ENCODE measurements at places on chromosomes 4 and X.

DNA sequence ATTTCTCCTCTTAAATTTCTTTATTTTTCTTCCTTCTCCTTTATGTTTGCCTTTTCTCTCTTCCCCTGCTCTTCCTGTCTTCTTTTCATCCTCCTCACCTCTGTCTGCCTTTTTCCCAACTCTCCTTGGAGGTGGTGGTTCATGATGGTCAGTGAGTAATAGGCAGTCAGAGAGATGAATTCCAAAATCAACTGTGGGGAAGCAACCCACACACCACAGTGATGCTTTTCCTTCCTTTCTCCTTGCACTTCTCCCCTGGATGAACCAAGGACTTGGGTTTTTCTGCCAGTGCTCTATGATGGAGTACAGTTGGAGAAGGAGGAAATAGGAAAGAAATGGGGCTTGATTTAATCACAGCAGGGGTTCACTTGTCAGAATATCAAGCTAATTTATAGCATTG lies 153.8 kb downstream of the DCK start:
- no peak for DNase-seq

- DNase-seq = no peak
Measured at GRCh38 chr4:172736046-172736445, 432.6 kb upstream of the GALNT7 start.

DNA sequence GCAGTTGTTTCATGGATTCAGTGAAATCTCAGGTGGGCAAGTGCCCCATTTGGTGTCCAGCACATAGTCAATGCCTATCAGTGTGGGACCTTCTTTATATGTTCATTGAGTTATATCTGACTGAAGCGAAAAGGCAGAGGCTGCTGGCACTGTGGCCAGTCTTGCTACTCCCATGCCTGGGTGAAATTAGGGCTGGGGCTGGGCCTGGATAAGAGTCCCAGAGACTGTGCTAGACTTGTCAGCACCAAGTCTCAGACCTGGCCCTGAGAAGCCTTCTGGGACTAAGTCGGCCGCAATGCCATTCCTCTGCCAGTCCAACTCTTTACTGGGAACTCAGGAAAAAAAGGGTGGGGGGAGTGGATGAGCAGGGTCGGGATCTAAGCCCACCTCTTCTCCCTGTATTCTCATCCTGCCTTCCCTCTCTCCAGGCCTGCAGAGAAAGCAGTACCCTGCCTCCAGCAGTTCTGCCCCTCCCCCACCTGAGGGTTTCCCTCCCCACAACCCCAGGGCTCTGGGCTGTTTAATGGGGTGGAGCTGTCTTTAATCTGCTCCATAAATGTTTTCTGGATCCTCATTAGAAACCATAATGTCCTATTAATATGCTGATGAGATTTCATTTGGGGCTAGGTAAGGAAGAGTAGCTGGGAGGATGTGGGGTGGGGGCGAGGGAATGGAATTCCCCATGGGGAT lies 153.5 kb upstream of the PJA1 start:
- DNase-seq = no peak

DNA sequence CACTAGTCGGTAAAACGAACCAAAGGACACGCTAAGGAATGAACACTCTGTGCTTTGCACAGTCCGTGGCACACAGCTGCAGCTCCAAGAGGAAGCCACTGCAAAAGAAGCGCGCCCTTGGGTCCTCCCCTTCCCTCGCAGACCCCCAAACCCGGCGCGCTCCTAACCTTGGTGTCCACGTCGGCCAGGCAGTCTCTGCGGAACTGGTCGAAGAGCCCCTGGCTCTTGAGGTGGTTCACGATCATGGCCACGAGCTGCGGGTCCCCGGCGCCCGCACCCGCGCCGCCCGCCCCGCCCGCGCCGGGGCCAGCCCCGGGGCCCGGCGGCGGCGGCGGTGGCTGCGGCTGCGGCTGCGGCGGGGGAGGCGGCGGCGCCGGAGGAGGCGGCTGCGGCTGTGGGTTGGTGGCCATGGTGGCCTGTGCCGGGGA lies 333 bp downstream of the BOD1L1 start:
- no peak for DNase-seq

DNA sequence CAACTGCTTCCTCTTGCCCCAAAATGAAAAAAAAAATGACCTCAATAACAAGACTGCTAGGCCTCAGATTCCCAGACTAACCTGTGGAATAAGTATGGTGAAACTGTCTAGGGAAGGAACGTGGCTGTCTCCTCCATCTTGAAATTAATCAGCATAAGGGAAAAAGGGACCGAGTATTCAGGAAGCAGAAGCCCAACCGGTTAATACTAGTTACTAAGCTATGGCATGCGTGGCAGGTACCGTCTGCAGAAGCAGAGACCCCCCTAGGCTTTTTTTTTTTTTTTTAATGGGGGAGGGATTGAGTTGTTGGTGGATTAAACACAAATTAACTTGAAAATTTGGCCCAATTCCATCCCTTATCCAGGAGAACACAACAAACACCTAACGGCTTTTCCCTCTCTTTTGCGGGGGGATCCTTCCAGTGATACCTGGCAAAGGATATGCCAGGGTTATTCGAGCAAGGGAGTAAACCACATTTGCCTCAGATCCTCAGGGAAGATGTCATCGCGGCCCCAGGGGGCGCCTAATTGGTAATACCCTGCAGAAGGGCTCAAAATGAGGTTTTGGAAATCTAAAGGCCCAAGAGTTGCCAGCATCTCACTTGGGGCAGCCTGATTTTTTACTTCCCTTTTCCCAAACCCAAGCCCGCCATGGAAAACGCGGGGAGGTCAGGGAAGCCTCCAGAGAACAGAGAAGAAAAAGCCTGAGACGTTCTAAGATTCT lies 893 bp downstream of the RLIM start:
- peak; percentile 19 for DNase-seq

DNA sequence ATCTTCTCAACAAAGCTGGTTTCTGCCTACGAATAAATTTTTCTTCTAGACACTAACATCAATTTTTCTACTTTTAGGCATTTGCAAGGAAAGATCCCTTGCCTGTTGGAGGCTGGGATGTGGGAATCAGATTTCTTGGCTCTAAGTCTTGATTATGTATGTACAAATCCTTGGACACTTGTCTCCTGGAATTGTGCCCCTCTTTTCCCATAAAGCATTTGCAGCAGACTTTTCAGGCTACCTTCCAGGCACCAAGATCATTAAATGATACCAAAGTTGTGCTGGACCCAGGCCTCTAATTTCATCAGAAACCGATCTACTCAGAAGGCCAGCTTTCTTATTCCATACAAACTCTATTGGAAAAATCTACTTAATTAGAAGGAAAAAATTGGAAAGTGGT lies 339.5 kb upstream of the DIPK2B start:
- DNase-seq = no peak

DNA sequence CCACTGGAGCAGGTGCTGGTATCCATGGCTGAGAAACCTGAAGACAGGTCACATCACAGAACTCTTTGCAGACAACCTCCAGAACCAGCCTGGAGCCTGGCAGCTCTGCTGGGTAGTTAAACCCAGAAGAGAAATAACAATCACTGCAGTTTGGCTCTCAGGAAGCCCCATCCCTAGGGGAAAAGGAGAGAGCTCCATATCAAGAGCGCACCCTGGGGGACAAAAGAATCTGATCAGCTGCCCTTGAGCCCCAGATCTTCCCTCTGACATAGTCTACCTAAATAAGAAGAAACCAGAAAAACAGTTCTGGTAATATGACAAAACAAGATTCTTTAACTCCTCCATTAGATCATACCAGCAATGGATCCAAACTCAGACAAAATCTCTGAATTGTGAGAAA lies 823.2 kb upstream of the FRG1 start:
- no peak for DNase-seq

- no peak for DNase-seq
Measured at GRCh38 chrX:2781226-2781571, 29.4 kb downstream of the XG start.

- DNase-seq = no peak
Measured at GRCh38 chrX:107826238-107827029, 768 bp downstream of the MID2 start.

DNA sequence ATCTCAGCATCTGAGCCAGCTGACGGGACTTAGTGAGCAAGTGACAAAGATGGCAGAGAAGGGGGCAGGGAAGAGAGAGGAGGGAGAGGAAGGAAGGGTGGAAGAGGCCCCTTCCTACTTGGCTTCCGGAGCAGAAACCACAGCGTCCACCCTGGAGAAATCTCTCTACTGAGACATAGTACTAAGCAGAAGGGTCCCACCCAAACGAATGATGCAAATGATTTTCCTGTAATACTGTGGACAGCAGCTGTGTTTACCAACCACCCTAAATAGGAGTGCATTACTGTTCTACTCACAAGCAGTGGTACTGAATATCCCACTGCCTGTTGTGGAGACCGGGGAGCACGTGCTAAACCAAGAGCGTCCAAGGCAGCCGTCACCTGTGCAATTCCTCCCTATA lies 29.4 kb downstream of the DTHD1 start:
- no peak for DNase-seq

GRCh38 chr4:16157609-16158503 lies 68.4 kb downstream of the TAPT1 start:
- DNase-seq = no peak

- no peak for DNase-seq
Measured at GRCh38 chrX:40099055-40099958, 1.5 kb upstream of the BCOR start.

DNA sequence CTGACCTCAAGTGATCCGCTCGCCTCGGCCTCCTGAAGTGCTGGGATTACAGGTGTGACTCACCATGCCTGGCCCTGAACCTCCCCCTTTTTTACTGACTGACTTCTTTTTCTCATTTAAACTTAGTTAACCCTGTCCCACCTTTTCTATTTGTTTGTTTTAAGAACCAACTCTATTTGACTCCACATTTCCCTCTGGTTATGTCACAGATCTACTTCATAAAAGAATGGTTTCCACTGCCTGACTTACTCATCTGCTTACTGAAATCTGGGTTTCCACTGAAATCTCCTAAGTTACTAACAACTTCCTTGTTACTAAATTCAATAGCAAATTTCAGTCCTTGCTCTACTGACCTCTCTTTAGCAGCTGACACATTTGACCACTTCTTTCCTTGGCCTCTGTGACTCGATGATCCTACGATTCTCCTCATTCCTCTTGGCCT lies 28.0 kb upstream of the NSUN7 start:
- peak; percentile 47 for DNase-seq

- DNase-seq = no peak
Measured at GRCh38 chrX:154059729-154060245, 37.7 kb downstream of the MECP2 start.

DNA sequence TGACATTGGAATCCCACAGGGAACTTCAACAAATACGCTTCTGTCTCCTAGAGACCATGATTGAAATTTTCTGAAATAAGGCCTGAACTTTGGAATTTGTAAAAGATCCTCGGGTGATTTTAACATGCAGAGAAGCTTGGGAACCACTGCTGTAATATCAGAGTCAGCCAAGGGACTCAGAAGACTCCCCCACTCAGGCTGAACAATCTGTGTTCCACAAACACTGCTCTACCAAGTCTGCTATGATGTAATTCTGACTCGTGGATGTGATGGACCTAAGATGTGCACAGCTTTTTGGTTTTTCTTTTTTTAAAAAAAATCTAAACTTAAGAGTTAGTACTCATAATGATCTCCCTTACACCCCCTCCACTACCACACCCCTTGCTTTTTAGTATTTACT lies 26.0 kb downstream of the LRP2BP start:
- DNase-seq = no peak

DNA sequence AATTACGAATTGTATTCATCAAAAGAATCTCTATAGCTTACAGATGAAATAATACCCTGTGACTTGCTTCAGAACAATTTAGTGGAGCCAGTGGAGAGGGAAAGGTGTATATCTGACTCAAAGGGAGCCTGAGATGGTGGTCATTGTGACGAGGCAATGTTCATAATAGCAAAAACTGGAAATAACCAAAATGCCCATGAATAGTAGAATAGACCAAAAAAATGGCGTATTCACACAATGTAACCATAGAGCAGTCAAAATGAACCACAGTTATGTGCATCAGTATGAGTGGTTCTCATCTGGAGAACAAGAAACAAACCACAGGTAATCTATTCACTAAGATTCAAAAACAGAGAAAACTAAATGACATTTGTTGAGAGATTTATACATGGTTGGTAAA lies 125.3 kb upstream of the CLNK start:
- no peak for DNase-seq

GRCh38 chr4:96044971-96045370 lies 205.1 kb downstream of the PDHA2 start:
- DNase-seq = no peak

DNA sequence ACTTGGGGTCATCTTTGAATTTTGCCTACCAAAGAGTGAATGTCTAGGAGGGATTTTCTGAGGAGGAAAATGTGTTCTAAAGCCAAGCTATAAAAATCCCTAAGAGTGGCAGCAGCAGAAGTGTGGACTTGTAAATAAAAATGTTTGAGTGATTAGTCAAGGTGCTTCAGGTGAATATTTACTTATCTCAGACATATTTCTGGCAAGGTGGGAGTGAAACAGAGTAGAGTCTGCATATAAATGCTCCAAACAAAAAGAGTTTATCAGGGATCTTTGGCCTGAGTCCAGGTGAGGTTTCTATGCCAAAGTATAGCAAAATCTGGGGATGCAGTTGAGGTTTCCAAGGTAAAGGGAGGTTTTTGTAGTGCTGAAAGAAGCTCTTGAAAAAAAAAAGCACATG lies 19.7 kb downstream of the CYSLTR1 start:
- DNase-seq = no peak

DNA sequence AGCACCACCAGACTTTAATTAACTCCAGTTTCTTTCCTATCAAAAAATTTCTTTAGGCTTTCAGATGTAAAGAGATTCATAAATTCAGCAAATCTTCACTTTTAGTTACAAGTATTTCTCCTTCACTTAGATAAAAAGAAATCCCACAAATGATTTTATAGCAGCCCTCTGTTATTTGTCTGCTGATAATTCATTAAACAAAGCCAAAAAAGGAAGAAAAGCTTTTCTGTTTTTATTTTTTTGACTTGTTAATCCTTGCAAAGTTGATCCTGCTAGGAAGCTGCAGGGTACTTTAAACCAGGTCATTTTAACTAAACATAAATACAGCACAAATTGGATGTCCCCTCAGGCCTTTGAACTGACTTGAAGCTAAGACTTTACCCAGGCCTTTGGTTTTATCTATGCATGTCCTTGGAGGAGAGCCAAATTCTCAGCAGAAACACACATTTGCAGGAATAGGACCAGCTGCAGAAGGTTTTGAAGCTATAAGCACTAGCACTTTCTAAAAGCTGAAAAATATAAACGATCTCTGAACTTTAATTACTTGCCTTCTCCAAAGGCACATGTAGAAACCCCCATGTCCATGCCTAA lies 57.5 kb downstream of the PCDH18 start:
- no peak for DNase-seq

DNA sequence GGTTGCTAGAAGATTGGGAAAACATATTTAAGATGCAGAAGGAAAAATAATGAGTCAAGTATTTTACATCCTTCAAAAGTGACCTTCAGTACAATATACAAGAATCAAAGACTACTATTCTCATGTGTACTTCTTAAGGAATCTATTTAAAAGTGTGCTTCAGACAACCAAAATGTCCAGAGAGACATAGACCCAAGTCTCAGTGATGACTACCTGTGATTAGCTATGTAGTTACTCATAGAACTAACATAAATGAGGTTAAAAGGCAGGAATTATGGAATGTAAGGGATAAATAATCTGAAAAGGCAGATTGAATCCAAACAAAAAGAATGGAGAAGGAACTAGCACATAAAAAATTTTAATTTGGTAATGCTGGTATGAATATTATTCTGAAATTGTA lies 634.7 kb upstream of the FAM241A start:
- no peak for DNase-seq

Data from A172 (cell line).